Effector memory CD8-positive, alpha-beta T cell (primary cell): ENCODE measurements at places on chromosomes 4 and X.

- no peaks in the 10 kb centered on the region for H3K4me1 ChIP-seq
- H3K36me3 ChIP-seq: no peaks in the 10 kb centered on the region
- peaks cover 29% of the 10 kb centered on the region for H3K27me3 ChIP-seq
- H3K27ac ChIP-seq: no peak overlapping the region
- DNase-seq: no peak
These were observed 187.3 kb upstream of the CXCL13 start for GRCh38 chr4:77418333-77418732.

GRCh38 chrX:19953145-19953544, 37.7 kb downstream of the BCLAF3 start:
- H3K27ac ChIP-seq: no peak overlapping the region
- no peak for DNase-seq
- H3K36me3 ChIP-seq: peaks cover 9% of the 10 kb centered on the region

DNA sequence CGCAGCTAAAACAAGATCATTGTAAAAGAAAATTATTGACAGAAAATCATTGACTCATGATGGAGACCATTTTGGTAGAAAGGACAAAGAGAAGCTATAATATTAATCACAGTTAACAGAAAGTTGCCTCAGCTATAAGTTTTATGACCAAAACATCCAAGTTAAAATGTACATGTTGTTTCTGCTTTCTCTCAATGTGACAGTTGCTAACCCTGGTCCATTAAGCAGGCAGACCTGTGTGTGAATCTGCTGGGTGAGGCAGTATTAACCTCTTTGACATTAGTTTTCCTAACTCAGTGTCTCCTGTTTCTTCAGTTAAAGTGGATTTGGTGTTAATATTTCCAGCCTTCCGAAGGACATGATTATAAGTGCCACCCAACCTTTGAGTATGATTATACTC, 94.8 kb upstream of the DCLK2 start:
- no peak overlapping the region for H3K27ac ChIP-seq
- H3K27me3 ChIP-seq: no peaks in the 10 kb centered on the region
- H3K4me3 ChIP-seq: no peak overlapping the region
- peaks cover 1% of the 10 kb centered on the region for H3K4me1 ChIP-seq
- DNase-seq: no peak

- no peak overlapping the region for H3K4me3 ChIP-seq
- peaks cover 28% of the 10 kb centered on the region for H3K4me1 ChIP-seq
- H3K36me3 ChIP-seq: peaks cover 37% of the 10 kb centered on the region
- H3K27me3 ChIP-seq: no peaks in the 10 kb centered on the region
- no peak overlapping the region for H3K27ac ChIP-seq
These were observed 88.5 kb downstream of the FAM193A start for GRCh38 chr4:2624782-2625530.

DNA sequence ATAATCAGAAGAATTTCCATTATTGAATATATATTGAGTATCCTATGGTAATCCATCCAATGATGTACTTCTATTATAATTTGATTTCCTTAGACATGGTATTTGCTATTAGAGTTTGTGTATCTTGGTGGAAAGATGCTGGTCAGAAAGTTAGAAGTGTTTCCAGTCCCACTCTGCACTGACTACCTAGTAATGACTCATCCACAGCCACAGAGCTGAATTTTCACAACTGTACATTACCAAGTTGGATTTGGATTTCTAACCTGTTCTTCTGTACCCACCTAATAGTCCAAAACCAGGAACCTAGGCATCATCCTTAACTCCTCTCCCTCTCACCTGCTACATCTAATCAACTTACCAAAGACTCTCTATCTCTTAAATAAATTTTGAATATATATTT, 145.4 kb downstream of the REELD1 start:
- H3K27ac ChIP-seq: no peak overlapping the region
- peaks cover 4% of the 10 kb centered on the region for H3K36me3 ChIP-seq
- H3K4me1 ChIP-seq: no peaks in the 10 kb centered on the region
- H3K27me3 ChIP-seq: no peaks in the 10 kb centered on the region
- no peak for DNase-seq

- H3K27me3 ChIP-seq: no peaks in the 10 kb centered on the region
- H3K4me3 ChIP-seq: no peak overlapping the region
- no peak for DNase-seq
These were observed 359.2 kb downstream of the EPHA5 start for GRCh38 chr4:65311120-65311519.

DNA sequence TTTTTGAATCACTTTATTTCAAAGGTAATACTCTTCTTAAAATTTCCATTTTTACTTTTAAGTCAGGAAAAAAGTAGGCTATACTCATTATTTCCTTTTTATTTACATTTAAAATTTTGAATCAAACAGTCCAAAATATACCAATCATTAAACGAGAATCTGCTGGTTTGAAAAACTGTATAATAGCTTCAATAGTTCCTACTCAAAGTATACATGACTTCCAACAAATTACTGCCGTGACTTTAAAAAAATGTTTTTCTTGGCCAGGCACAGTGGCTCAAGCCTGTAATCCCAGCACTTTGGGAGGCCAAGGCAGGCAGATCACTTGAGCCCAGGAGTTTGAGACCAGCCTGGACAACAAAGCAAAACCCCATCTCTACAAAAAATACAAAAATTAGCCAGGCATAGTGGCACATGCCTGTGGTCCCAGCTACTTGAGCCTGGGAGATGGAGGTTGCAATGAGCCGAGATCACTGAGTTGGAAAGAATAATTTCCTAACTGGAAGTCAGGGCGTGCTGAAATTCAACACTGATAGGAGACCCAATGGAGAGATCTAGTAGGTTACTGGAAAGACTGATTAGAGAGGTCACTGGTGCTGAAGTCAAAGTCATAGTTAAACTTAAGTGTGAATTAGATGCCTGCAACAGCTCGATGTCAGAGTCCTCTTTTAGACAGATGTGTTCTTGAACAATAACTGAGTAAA, 9.0 kb downstream of the KLHL8 start:
- DNase-seq: no peak
- H3K27me3 ChIP-seq: no peaks in the 10 kb centered on the region
- peaks cover 3% of the 10 kb centered on the region for H3K4me1 ChIP-seq
- no peak overlapping the region for H3K27ac ChIP-seq
- H3K4me3 ChIP-seq: no peak overlapping the region

DNA sequence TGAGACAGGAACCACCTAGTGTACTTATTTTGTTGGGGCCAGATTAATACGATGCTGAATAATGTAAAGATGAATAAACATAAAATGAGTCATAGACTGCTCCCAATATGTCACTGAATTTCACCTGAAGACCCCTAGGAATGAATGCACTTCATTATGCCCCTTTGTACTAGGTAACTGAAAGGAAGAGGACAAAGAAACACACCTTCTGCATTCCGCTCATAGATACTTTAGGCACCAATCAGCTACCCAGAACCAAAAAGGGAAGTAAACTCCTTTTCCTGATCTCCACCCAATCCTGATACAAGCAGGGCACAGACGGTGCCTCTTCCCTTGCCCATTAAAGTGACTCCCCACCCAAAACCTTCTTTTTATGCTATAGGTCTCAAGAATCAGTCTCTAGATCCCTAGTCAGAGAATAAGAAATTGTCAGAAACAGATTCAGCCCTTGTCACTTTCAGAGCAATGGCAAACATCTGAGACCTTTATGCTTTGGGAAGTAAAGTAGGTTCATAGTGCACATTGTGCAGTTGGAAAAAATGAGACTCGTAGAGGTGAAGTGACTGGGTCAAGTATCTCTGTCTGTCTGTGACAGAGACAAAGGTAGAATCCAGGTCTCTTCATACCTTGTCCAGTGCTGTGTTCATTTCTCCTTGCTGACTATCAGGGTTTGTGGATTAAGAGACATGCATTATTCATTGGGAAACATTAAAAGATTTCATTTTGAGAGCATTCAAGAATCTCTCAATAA, 2.3 kb downstream of the GPR174 start:
- H3K27me3 ChIP-seq: no peaks in the 10 kb centered on the region
- peak overlapping the region; percentile 91 for H3K4me3 ChIP-seq
- H3K27ac ChIP-seq: peak overlapping the region; percentile 99
- DNase-seq: no peak

DNA sequence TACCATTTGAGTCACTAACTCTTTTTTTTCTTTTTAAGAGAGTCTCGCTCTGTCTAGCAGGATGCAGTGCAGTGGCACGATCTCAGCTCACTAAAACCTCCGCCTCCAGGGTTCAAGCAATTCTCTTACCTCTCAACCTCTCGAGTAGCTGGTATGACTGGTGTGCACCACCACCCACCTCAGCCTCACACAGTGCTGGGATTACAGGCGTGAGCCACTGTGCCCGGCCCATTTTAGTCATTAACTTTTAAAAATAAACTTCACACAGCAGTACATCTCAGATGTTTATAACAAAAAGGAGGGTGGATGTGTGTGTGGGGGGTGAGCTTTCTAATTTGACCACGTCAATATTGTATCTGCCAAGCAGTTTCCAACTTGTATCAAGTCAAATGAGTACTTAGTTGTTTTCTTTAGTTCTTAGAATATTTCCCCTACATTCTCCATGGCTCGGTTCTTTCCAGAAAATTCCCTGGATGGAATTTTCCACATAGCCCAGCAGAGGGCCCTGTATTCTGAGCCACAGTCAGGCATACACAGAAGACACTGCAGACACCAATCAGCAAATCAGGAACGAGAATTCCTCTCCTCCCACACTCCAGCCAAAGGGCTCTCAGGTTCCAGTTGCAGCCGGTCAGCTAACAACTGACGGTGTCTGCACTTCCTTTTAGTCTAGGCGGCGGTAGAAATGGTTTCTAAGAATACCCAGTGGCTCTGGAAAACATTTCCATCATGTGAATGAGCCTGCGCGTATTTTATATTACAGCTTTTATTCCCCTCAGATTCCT, 20.1 kb upstream of the ARAF start:
- DNase-seq: no peak
- no peaks in the 10 kb centered on the region for H3K36me3 ChIP-seq
- no peak overlapping the region for H3K4me3 ChIP-seq

DNA sequence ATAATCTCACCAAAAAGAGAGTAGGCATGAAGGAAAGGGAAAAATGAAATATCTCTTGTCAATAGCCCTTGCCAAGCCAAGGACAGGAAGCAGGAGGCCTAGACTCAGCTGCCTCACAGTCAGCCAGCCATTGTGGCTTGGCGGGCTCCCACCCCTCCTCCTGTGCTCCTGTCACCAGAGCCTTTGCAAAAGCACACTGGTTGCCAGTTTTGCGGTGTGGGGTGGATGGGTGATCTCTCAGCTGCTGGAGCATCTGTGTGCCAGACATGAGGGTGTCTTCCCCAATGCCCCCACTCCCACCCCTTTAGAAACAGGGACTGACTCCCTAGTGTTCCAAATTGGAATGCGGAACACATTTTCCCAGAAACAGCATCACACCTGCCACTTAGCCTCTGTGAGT, 26.1 kb downstream of the ARHGEF6 start:
- H3K4me3 ChIP-seq: no peak overlapping the region
- H3K4me1 ChIP-seq: peaks cover 27% of the 10 kb centered on the region
- DNase-seq: no peak
- peaks cover 3% of the 10 kb centered on the region for H3K36me3 ChIP-seq
- no peaks in the 10 kb centered on the region for H3K27me3 ChIP-seq
- H3K27ac ChIP-seq: peak overlapping the region; percentile 10

GRCh38 chr4:97910005-97910404, 233.3 kb downstream of the STPG2 start:
- no peaks in the 10 kb centered on the region for H3K36me3 ChIP-seq
- no peak overlapping the region for H3K27ac ChIP-seq
- H3K27me3 ChIP-seq: no peaks in the 10 kb centered on the region
- no peak overlapping the region for H3K4me3 ChIP-seq

DNA sequence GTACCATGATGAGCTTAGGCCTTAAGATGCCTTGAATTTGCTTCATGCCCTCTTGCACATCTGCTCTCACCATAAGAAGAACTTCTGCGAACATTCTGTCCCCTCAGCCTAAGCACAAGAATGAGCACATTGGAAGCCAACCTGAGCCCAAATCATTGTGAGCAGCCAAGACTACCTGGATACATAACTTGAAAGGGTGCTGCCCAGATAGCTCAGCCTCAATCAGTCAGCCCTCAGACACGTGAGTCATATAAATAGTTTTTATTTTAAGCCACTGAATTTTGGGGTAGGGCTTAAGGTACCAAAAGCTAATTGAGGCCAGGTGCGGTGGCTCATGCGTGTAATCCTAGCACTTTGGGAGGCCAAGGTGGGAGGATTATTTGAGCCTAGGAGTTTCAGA, 27.5 kb upstream of the BBS12 start:
- no peaks in the 10 kb centered on the region for H3K4me1 ChIP-seq
- H3K36me3 ChIP-seq: no peaks in the 10 kb centered on the region
- peaks cover 72% of the 10 kb centered on the region for H3K27me3 ChIP-seq
- H3K4me3 ChIP-seq: no peak overlapping the region
- no peak overlapping the region for H3K27ac ChIP-seq

DNA sequence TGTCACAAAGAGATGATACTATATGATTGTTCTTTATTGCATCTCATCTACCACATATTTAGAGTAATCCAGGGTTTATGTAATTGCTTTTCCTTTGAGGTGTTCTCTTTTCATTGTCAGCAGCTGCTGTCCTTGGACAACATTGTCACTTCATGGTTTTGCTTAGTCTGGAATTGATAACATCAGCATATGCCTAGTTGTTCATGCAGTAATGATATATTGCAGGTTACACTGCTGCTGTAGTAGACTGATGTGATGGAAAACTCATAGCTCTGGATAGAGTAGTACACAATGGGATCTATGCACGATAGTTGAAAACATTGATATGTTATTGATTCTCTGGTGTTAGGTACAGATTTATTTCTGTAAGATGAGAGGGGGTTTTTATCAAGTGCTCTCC, 13.7 kb downstream of the NEIL3 start:
- no peaks in the 10 kb centered on the region for H3K36me3 ChIP-seq
- H3K4me1 ChIP-seq: peaks cover 14% of the 10 kb centered on the region
- peak overlapping the region; percentile 1 for H3K4me3 ChIP-seq
- no peak for DNase-seq
- no peaks in the 10 kb centered on the region for H3K27me3 ChIP-seq

DNA sequence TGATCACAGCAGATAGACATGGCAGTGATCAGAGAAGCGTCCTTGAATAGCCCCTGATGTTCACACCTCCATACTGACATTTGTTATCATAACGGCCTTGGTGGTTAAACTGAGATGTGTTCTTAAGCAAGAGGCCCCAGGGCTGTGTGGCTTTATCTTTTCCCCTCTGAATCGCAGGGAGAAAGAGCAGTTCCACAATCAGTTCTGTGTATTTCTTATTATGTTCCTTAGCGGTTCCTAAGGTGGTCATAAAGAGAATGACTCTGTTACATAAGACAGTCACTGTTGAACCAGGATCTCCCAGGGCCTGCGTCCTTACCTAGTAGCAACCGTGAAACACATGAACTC, 52.8 kb upstream of the CBR4 start:
- H3K4me3 ChIP-seq: no peak overlapping the region
- peaks cover 11% of the 10 kb centered on the region for H3K27me3 ChIP-seq
- H3K27ac ChIP-seq: no peak overlapping the region
- DNase-seq: no peak
- peaks cover 3% of the 10 kb centered on the region for H3K4me1 ChIP-seq

- peaks cover 3% of the 10 kb centered on the region for H3K36me3 ChIP-seq
- no peaks in the 10 kb centered on the region for H3K27me3 ChIP-seq
- no peak for DNase-seq
- H3K4me3 ChIP-seq: peak overlapping the region; percentile 81
- peaks cover 39% of the 10 kb centered on the region for H3K4me1 ChIP-seq
- peak overlapping the region; percentile 77 for H3K27ac ChIP-seq
These were observed 49.5 kb downstream of the COQ2 start for GRCh38 chr4:83234902-83235644.

GRCh38 chr4:13432453-13432852, 51.7 kb downstream of the RAB28 start:
- no peak overlapping the region for H3K27ac ChIP-seq
- no peak for DNase-seq
- H3K36me3 ChIP-seq: peaks cover 4% of the 10 kb centered on the region
- no peak overlapping the region for H3K4me3 ChIP-seq

GRCh38 chrX:40146262-40147125, 48.7 kb upstream of the BCOR start:
- no peak for DNase-seq
- H3K4me1 ChIP-seq: peaks cover 4% of the 10 kb centered on the region
- no peaks in the 10 kb centered on the region for H3K27me3 ChIP-seq
- H3K4me3 ChIP-seq: no peak overlapping the region
- no peak overlapping the region for H3K27ac ChIP-seq
- peaks cover 3% of the 10 kb centered on the region for H3K36me3 ChIP-seq
